ENCODE measurements at places on chromosomes 13 and 19. TPM values are rescaled to one million over a fixed set of nuclear protein-coding genes. Genes with fewer than 3 reads are reported as not detected.

DNA sequence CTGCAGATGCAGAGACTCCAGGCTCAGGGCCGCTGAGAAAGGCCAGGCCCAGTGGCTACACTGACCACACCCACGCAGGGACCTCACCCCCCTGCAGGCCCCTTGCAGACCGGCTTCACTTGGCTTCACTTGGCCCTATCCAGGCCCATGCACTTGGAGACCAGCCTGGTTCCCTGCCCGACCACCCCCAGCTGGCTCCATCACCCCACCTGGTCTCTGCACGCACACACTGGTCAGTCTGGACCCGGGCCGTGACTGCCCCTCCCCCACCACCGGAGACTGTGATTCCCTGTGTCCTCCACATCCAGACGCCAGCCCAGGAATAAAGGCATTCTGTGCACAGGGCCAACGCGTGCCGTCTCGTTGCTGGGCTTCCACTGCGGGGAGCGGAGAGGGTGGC, 4.9 kb upstream of the EBI3 start:
- peaks cover 8% of the 10 kb centered on the region for H3K4me1 ChIP-seq
- H3K36me3 ChIP-seq = no peaks in the 10 kb centered on the region
- H3K27me3 ChIP-seq = no peaks in the 10 kb centered on the region
- H3K27ac ChIP-seq = no peak overlapping the region

DNA sequence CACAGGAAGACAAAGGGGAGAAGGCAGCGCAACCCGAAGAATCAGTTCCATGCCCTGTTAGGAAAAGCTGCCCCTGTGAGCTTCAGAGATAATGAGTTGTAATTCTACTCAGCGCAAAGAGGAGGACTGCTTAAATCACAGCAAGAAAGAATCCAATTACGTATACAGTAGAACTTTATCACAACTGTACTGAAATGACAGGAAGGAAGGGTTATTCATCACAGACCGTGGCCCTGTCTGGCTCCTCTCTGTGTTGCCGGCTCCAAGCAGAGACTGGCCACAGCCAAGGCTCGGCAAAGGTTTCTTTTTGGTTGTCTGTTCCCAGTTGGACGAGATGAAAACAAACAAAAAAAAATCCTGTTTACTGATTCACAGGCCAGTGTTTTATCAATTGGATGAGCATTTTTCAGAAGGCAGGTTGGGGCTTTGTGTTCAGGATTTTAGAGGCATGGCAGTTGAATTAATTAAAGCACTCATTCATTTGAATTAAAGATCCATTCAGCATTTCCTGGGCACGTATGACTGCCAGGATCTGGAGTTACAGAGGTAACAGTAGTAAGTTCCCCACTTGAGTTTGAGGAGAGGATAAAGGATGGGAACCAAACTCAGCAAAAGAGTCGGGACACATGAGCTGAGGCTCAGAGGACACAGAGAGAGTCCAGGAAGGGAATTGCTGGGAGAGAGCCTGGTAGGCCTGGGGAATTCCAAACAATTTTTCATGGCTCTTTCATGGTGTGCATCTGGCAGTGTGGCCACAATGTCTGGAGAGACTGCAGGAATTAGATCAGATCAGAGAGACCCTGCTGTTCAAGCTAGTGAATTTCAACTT, 341.0 kb downstream of the DNAJC15 start:
- no peaks in the 10 kb centered on the region for H3K27me3 ChIP-seq
- H3K4me1 ChIP-seq = peaks cover 18% of the 10 kb centered on the region
- DNase-seq = no peak
- H3K4me3 ChIP-seq = no peak overlapping the region

- no peak for DNase-seq
- no peaks in the 10 kb centered on the region for H3K36me3 ChIP-seq
- no peak overlapping the region for H3K27ac ChIP-seq
- no peak overlapping the region for H3K4me3 ChIP-seq
- H3K27me3 ChIP-seq = peaks cover 11% of the 10 kb centered on the region
Measured at GRCh38 chr13:35716729-35717128, 240.2 kb upstream of the MAB21L1 start.

- peaks cover 34% of the 10 kb centered on the region for H3K4me1 ChIP-seq
- no peak overlapping the region for H3K4me3 ChIP-seq
- peaks cover 8% of the 10 kb centered on the region for H3K27me3 ChIP-seq
- H3K36me3 ChIP-seq = no peaks in the 10 kb centered on the region
Measured at GRCh38 chr13:77391475-77391874, 64.6 kb upstream of the MYCBP2 start.

GRCh38 chr19:40744554-40745401, 5.5 kb downstream of the ACTMAP start:
- H3K36me3 ChIP-seq = no peaks in the 10 kb centered on the region
- H3K27me3 ChIP-seq = no peaks in the 10 kb centered on the region
- peak; percentile 51 for DNase-seq

- peaks cover 22% of the 10 kb centered on the region for H3K4me1 ChIP-seq
- H3K27ac ChIP-seq = no peak overlapping the region
- H3K36me3 ChIP-seq = peaks cover 6% of the 10 kb centered on the region
- DNase-seq = peak; percentile 53
- peak overlapping the region; percentile 85 for H3K4me3 ChIP-seq
- peaks cover 14% of the 10 kb centered on the region for H3K27me3 ChIP-seq
Measured at GRCh38 chr19:45152504-45153338, 8.1 kb downstream of the NKPD1 start.

DNA sequence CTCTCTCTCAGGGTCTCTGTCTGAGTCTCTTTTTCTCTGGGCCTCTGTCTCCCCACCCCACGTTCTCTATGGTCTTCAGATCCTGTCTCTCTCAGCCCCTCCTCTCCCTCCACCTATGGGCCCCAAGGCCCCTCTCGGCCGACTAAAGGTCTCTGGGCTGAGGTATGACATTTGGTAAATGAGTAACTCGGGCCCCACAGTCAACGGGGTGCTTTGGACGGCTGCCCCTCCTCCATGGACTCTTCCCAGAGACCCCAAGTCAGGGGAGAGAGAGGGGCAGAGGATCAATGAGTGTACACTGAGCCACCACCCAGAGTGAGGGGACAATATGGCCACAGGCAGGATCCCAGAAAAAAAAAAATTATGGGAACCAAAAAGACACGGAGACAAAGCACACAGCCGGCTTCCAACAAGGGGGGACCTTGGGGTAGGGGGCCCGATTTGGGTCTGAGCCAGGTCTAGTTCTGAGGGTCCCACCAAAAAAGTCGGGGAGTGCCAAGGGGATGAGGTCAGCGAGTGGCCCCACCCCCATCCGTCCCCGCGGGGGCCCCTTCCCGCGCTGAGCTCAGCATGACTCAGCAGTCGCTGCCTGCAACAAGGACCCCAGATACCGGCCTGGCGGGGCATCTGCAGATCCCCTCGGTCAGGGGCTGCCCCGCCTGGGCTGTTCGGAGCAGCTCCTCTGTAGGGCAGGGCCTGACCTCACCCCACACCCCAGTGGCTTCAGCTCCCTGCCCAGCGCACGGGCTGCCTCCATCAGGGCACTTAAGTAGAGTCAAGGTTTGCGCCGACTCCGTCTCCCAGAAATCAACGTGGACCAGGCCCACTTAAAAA, 1.5 kb upstream of the FTL start:
- no peaks in the 10 kb centered on the region for H3K27me3 ChIP-seq
- peak; percentile 89 for DNase-seq
- peaks cover 17% of the 10 kb centered on the region for H3K36me3 ChIP-seq
- H3K27ac ChIP-seq = peak overlapping the region; percentile 99
- H3K4me1 ChIP-seq = peaks cover 79% of the 10 kb centered on the region

GRCh38 chr19:35375505-35376307, 4.8 kb downstream of the GPR42 start:
- H3K4me1 ChIP-seq = peaks cover 26% of the 10 kb centered on the region
- peaks cover 39% of the 10 kb centered on the region for H3K27me3 ChIP-seq
- peak overlapping the region; percentile 80 for H3K4me3 ChIP-seq
- H3K36me3 ChIP-seq = peaks cover 3% of the 10 kb centered on the region
- DNase-seq = no peak

GRCh38 chr13:102699504-102699903, 4.7 kb upstream of the METTL21C start:
- H3K27me3 ChIP-seq = peaks cover 38% of the 10 kb centered on the region
- H3K4me3 ChIP-seq = no peak overlapping the region
- H3K4me1 ChIP-seq = no peaks in the 10 kb centered on the region

The PLPP2 gene
- 2.7 TPM for total RNA-seq

The IGFL1 gene
- total RNA-seq = not detected
